ENCODE measurements at places on chromosomes 2 and 18.

DNA sequence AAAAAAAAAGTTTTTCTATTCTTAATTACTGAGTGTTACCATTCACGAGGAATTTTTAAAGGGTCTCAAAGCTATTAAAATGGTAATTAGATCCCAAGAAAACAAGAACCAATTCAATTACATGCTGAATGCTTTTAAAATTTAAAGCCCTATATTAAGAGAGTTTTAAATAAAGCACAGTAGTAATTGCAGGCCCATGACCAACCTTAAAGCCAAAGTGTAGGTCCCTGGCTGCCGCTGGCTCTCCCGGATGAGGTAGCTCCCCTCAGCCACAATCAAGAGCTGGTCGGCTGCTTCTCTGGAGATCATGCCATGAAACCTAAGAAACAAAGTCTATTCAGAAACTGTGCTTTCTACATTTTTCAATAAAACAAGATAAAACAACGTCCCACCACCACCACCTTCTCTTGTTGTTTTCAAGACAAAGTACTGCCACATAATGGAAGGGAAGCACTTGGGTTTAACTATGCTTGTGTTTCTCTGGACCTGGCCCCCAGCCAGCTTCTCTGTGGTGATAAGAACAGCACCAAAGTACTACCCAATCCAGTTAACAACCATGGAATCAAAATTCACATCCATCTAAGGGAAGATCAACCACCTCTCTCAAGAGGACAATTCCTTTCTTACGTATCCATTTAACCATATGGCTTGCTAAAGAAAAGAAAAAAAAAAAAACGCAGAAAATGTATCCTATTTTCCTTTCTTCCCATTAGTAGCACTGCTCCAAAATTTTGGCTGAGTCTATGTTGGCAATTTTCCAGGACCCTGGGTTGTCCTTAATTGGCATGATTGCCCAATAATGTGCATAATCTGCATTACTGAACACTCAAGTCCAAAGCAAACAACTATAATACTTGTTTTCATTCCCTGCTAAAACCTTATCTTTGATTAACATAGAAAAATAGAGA lies 90.1 kb downstream of the CHN1 start:
- DNase-seq: no peak

- DNase-seq: no peak
These were observed 113.6 kb upstream of the MGAT5 start for GRCh38 chr2:134140251-134140661.

DNA sequence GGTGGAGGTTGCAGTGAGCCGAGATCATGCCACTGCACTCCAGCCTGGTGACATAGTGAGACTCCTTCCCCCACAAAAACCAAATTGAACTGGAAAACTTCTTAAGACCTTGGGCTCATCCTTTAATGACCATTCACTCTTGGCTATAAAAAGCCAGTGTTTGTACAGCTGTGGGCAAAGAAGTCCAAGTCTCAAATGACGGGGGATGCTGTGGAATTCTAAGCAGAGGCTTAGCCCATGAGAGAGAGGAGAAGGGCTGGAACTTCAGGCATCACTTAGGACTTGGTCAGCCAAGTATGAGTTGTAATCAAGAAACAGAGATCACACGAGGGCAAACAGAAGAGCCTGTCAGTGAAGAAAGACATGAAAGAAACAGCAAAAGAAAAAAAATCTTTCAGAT lies 79.3 kb upstream of the POU3F3 start:
- no peak for DNase-seq

DNA sequence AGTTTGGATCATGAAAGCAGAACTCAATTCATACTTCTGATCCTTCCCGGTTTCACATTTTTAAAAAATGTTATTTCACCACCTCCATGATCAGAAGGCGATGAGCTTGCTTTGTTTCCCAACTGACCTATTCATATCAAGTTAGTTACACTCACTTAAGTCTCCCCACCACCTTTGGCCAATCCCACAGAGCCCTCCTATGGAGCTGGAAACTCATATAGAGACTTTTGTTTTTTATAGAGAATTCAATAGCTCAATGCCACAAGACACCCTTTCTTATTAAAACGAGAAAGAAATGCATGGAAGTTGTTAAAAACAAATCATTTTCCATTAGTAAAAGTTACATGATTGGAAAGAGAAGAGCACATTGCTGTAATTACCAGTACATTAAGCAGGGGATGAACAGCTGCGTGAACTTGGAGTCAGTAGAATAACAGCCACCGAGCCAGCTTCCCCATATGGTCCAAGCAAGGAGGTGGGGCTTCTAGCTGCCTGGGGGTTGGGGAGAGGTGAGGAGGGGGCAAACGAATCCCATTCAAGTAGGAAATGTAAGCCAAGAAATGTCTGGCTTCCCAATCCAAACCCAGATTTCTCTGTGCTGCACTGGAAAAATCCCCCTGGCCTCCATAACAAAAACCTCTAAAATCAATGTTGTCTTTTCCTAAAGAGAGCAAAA lies 614.5 kb downstream of the IRS1 start:
- DNase-seq: no peak

- no peak for DNase-seq
These were observed 131.4 kb upstream of the HAAO start for GRCh38 chr2:42923580-42924417.

DNA sequence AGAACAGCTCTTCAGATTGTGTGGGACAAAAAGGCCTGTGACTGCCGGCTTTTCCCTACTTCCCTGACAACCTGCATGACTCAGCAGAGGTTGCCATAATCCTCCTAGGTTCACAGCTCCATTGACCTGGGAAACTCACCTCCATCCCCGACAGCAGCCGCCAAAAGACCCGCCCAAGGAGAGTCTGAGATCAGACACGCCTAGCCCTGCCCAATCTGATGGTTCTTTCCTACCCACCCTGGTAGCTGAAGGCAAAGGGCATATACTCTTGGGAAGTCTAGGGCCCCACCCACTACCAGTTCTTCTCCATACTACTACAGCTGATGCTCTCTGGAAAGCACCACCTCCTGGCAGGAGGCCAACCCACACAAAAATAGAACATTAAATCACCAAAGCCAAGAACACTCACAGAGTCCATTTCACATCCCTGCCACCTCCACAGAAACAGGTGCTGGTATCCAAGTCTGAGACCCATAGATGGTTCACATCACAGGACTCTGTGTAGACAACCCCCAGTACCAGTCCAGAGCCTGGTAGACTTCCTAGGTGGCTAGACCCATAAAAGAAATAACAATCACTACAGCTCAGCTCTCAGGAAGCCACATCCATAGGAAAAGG lies 140.6 kb downstream of the NETO1 start:
- no peak for DNase-seq

Data from AG04449 (cell line).